Retina (tissue), 1 donor: ENCODE measurements at places on chromosomes 5 and 9.

DNA sequence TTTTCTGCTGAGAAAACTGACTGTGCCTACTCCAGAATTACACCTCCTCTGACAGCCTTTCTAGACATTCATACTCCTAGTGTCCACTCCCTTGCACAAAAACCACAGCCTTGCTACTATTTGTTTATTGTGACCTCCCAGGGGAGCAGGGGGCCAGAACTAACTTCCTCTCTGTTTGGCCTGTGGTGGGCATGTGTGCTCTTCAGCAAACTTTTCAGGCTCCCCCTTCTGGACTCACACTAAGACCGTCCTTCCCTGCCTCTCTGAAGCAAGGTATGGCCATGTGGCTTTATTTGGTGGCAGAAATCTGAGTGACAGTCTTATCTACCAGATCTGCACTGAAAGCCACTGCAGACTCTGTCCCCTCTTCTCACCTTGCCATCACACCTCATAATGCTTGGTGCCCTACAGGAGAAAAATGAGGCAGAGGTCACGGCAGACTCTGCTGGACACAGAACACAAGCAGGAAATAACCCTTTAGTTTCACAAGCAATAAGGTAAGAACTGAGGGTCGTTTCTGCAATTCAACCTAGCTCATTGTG is 28.2 kb downstream of the LIFR start:
- no peak for DNase-seq

DNA sequence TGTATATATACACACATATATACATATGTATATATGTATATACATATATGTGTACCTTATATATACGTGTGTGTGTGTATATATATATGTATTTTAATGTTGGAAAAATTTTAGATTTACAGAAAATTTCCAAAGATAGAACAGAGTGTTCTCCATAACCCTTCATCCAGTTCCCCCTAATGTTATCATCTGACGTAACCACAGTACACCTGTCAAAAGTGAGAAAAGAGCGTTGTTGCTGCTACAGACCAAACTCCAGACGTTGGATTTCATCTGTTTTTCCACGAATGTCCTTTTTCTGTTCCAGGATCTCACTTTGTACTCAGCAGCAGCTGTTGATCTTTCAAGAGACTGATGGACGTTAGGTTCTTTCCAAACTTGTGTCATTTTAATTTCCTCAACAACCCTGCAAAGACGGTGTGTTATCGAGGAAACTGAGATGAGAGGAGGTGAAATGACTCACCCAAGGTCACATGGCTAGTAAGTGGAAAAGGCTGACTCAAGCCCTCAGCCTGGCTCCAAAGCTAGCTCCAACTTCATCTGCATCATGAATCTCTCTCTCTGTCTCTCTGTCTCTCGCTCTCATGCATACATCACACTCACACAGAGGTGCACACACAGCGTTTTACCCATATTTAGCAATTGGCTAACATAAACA is 17.0 kb upstream of the NTNG2 start:
- DNase-seq: no peak

- DNase-seq: no peak
Measured at GRCh38 chr9:126084008-126084407, 242.6 kb upstream of the MVB12B start.

GRCh38 chr9:68867066-68867465 is 146.8 kb downstream of the PRKACG start:
- no peak for DNase-seq

DNA sequence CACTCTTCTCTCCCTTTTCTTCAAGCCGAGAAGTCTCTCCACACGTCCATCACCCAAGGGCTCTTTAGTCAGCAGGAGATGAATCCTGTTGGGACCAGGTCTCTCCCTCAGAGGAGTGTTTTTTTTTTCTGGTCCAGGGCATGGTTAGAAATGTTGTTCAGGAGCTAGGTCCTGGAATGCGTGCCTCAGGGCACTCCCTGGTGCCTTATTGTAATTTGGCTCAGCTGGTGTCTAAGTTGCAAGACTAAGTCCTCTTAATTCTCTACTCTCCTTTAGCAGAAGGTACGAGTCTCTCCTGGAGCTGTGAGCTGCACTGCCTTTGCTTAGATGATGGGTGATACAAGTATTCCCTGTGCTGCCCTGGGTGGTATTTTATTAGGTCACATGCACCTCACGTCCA is 111.9 kb downstream of the CNTLN start:
- no peak for DNase-seq

GRCh38 chr5:175609526-175609925 is 48.3 kb upstream of the HRH2 start:
- DNase-seq: no peak

- no peak for DNase-seq
Measured at GRCh38 chr9:6068983-6069382, 53.6 kb upstream of the RANBP6 start.

GRCh38 chr5:10461041-10461440 is 19.4 kb downstream of the ROPN1L start:
- no peak for DNase-seq

DNA sequence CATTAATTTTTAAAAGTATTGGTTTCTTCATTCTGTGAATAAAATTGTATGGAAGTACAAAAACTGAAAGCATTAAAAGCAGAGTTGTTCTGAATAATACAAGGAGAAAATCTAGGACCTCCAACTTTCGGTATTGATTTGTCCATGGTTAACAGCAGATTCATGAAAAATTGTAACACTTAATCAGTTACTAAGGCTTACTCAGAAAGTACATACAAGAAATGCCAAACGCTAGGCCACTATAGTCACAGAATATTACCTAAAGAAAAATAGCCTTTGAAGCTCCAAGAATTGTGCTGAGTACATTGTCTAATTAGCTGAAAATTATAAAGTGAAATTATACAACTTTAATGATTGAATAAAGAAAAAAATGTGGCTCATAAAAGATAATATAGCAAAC is 271.7 kb downstream of the PTPRD start:
- DNase-seq: no peak

DNA sequence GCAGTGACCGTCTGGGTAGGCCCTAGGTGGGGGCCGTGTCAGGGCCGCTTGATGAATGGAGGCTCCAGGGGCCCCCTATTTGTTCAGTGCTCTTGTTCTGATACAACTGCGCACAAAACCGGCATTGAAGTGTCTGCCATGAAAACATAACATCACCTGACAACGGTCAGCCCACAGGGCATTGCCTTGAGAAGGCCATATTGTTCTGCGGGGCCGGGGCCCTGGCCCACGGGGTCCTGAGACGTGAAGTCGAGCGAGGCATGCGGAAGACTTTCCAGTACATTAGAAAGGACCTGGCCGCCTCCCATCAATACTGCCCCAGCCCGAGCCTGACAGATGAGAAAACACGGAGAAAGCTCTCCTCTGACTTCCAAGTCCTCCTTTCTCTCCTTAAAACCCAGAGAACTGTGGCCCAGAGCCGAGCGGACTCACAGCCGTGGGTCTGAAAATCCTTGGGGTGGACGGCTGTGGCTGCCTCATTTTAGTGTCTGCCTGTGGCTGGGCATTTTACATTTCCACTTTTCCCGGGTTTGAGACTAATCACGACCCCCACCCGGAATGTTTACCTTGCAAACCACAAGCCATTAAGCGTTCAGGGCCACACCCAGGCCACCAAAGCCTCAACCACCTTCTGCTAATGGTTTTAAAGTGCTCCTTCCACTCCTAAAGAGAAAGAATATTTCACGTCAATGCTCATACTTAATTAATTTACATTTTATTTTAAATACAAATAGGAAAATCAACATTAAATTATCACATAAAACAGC is 391.0 kb upstream of the IRX2 start:
- no peak for DNase-seq

- no peak for DNase-seq
Measured at GRCh38 chr5:134175921-134176510, 734 bp downstream of the SKP1 start.

DNA sequence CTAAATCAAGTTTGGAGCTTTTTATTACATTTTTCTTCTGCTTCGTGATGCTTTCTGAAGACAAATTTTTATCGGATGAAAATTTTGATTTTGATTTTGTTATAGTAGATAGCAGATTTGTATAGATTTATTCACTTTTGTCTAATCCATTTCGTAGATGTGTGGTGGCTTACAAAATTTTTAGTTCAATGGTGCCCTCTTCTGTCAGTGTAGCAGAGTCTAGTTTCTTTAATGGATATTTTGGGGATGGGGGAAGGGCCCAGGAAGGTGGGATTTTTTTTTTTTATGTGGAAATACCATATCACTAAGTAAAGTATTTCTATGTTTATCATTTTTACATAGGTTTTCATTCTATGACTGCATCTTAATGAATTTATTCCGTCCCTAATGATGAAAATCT is 259.9 kb upstream of the TARS1 start:
- no peak for DNase-seq

DNA sequence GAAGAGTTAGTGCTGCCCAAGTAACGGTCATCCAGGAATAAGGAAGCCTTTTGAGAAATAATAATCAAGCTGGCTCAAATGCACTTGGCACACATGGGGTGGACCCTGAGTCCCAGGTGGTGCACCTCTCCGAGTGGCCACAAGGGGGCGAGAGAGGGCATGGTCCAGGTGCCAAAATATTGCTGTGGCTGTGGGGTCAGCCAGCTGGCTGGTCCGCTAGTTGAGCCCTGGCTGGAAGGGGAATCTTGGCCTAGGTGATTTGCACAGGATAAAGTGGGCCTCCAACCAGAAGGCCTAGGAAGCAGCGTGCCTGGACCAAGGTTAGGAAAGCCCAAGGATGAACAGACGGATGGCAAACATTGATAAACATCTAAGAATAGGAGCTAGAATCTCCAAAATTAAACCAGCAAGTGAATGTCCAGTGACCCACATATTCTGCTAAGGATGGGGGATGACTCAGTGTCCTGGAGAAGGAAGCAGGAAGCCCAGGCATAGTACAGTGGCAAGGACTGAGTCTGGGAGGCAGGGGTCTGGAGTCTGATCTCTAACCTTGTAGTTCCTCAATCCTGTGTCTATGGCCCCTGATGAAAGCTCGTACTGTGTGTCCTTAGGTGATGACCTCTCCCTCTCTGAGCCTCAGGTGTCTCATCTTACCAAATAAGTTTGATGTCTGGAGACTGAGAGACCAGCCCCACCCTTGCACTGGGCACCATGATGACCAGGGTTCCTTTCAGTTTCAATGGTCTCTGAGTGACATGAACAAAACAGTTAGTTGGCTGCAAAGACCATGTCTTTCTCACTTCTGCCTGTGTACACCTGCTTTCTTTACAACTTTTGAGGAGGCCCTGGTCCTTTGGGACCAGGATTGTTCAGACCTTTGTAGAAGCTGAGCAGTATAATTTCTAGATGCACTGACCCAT is 19.2 kb upstream of the SHB start:
- peak; percentile 79 for DNase-seq

DNA sequence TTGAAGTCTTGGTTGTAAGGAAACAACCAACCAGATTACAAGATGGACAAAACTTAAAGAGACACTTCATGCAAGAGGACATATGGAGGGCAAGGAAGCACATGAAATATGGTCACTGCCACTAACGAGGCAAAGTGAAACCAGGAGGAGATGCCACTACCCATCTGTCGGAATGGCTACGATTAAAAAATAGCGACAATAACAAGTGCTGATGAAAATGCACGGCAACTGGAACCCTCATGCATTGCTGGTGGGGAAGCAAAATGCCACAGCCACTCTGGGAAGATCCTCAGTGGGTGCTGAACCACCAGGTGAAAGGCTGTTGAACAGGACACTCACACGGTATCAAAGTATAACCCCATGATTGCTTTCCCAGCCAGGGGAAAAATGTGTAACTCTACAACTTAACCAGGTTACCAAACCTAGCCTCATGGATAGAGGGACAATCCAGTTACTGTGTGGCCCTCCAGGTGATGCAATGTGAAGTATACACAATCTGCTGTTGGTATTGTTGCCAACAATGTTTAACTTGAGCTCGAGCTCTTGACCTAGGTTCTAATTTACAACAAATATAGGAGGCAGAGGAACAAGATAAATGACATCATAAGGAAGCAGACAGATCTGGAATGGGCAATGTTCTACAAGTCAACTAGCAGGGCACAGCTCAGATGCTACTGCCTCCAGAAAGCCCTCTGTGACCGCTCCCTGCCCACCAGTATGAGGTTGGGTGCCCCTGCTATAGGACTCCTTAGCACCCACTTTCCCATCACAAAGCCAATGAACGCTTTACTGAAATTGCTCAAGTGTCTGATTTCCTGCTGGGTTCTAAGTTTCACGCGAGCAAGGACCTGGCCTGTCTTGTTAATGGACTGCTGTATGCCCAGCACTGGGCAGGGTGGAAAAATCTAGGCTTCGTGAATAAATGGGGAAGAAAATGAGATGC is 25.8 kb downstream of the SH3PXD2B start:
- no peak for DNase-seq

DNA sequence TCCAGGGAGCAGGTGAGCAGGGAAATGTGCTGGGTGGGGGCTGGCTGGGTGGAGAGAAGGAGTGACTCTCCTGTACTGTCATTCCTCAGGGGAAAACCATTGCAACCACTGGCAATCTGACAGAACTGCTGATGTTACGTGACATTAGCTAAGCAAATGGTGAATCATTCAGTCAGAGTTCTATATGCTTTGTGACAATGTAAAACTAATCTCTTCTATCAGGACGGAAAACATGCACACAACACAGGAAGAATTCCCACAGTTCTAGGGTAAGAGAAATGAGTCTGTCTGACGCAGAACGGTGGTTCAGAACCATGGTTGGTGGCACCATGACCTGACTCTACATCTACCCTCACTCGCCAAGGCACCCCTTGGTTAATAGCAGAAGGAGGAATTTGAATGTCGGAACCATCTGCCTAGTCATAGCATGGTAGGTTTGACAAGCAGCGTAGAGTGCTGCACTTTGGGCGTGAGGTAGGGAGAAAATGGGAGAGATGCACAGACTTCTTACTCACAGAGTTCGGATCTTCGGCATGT is 243.6 kb upstream of the PANK3 start:
- DNase-seq: no peak

- DNase-seq: no peak
Measured at GRCh38 chr9:522658-523057, 308.0 kb downstream of the DOCK8 start.

- peak; percentile 80 for DNase-seq
Measured at GRCh38 chr9:121634329-121635261, 16.8 kb upstream of the DAB2IP start.

DNA sequence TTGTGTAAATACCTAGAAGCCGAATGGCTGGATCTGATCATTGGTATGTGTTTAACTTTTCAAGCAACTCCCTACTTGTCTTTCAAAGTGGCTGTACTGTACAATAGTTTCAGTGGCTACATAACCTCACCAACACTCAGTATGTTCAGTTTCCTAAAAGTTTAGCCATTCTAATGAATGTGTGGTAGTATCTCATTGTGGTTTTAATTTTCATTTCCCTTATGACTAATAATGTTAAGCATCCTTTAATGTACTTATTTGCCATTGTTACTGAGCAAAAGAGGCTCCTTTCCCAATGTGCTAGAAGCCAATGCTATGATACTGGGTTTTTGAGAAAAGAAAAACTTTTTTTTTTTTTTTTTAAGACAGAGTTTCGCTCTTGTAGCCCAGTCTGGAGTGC is 27.8 kb upstream of the ALDOB start:
- no peak for DNase-seq
